ENCODE measurements at places on chromosomes 11 and 22.

GRCh38 chr22:30301995-30302809 is 12.9 kb upstream of the CASTOR1 start:
- peak; percentile 83 for DNase-seq

- DNase-seq, result no peak
These were observed 374.3 kb downstream of the NXPE2 start for GRCh38 chr11:115052601-115053000.

GRCh38 chr11:88152381-88152780 is 22.9 kb downstream of the RAB38 start:
- no peak for DNase-seq

- DNase-seq, result no peak
These were observed 13.3 kb downstream of the TBRG1 start for GRCh38 chr11:124635932-124636331.

GRCh38 chr22:22164541-22165272 is 79.9 kb upstream of the VPREB1 start:
- peak; percentile 37 for DNase-seq

- DNase-seq, result no peak
These were observed 7.3 kb upstream of the OR51A2 start for GRCh38 chr11:4962816-4963215.

GRCh38 chr11:119680541-119681360 is 48.2 kb downstream of the NECTIN1 start:
- DNase-seq, result peak; percentile 61

GRCh38 chr11:78893996-78894395 is 319.3 kb upstream of the NARS2 start:
- no peak for DNase-seq

- DNase-seq, result no peak
These were observed 183.5 kb downstream of the KIRREL3 start for GRCh38 chr11:126817096-126817495.

- no peak for DNase-seq
These were observed 46.6 kb downstream of the CHRDL2 start for GRCh38 chr11:74684661-74685060.

GRCh38 chr22:33326540-33327295 is 268.5 kb upstream of the SYN3 start:
- DNase-seq, result no peak

DNA sequence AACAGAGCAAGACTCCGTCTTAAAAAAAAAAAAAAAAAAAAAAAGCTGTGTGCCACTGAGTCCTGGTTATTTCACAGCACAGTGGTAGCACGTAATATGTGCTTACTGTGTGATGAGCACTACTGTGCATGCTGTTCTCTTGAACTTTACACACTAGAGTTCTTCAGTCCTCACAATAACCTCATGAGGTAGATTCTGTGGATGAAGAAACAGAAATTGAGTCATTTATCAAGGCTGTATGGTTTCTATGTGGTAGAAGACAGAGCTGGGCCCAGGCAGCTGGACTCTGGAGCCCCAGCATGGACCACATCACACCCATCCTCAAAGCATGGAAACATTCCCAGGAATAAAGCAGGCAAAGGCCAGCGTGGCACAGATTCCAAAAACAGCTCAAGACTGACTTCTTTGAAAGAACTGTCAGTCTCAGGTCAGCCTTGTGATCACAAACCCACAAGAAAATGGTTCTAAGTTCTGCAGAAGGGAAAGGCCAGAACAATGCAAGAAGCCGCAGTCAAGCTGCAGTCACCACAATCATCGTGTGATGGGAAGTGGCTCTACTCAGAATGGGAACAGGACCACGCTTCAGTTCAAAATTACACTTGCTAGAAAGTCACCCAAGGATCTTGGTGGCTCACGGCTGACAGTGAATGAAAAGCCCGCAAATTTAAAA is 49.5 kb downstream of the MICAL3 start:
- DNase-seq, result no peak

DNA sequence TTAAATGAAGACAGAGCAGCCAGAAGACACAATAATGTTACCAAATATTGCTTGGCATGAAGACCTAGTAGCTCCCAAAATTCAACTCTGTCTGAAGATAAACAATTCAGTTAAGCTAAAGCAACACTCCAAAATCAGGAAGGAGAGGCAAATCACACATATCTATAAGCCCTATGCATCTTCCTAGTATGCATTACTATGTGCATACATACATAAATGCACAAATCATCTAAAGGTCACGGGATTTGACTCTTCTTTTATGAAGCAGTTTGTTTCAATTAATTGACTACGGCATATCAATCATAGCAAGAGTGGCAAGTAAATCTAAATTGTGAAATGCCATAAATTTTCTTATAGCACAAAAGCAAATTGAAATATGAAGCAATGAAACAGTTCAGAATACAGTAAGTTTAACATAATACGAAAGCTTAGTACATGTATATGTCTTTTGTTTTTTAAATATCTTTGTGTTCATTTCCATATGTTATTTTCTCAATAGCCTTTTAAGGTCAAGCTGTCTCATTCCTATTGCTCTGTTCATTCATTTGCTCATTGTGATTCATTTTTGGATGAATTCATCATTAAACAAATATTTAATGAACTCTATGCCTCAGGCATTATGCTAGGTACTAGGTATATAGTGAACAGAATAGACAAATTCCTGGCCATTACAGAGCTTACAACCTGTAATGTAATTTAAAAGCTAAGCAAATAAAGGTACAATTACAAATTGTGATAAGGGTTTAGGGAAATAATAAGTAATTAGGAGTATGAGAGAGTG is 540.5 kb downstream of the DLG2 start:
- no peak for DNase-seq

GRCh38 chr11:128757235-128757711 is 63.4 kb downstream of the FLI1 start:
- DNase-seq, result peak; percentile 94

- DNase-seq, result peak; percentile 70
These were observed 13.5 kb downstream of the SCN3B start for GRCh38 chr11:123640677-123641494.

DNA sequence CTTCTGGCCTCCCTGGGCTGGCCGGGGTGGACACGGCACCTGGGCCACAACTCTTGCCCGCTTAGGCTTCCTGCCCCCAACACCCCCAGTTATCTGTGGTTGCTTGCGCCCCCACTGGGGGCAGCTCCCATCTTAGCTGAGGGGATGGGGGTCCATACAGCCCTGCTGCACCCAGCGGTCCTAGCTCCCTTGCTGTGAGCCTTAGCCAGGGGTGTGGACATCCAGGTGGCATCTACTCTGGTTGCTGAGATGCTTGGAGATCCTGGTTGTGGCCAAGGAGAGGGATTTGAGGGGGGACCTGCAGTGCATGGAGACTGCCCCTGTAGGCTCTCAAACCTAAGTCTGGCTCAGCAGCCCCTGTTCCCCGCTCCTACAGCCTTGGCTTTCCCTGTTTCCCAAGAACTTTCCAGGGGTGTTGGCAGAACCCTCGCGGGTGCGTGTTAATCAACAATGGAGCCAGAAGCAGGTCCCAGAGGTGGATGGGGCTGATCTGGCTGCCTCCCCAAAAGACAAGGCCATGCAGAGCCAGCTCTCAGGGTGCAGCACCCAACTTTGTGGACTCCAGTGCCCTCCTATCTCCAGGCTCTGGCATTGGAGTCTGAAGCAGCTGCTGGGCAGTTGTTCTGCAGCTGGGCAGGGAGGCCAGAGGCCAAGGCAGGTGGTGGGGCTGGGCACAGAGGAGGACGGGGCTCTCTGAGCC is 3.3 kb downstream of the KCNQ1 start:
- no peak for DNase-seq

- no peak for DNase-seq
These were observed 25.3 kb downstream of the PARVA start for GRCh38 chr11:12402691-12403120.

GRCh38 chr11:93904716-93905115 is 54.3 kb upstream of the VSTM5 start:
- no peak for DNase-seq

DNA sequence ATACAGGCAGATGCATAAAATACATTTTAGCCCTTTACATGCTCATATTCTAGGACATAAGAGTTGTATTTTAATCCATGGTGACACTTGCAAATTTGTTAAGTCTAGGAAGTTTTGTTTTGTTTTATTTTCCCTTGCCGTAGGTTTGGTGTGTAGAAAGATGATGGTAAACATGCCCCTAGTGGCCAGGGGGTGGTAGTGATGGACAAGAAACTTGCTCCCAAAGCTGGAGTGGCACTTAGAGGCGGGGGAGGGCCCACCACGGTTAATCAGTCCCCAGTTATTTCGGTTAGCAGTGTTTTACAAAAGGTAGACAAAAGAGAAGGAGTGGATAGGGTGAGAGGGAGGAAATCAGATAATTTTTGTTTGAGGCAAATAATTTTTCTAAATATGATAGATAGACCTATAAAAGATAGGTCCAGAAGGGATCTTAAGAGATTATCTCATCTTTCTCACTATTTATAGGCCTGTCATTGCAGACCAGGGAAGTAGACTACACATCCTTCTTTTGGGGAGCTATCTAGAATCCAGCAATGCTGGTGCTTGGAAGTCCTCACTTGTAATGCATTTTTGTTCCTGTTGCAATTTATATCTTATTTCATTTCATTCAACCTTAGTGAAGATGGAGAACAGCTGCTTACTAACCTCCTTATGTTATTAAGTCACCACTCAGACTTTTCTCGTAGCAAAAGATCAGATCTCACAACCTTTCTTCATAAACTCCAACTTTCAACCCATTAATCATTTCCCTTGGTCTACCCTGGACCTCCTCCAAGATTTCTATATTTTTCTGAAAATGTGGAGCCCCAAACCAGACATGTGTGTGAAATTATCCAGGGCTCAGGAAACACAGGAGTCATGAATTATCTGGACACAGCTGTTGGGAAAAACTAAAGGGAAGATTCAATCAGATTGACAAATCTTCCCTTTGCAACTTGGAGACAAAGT is 5.9 kb upstream of the BDNF start:
- peak; percentile 37 for DNase-seq

DNA sequence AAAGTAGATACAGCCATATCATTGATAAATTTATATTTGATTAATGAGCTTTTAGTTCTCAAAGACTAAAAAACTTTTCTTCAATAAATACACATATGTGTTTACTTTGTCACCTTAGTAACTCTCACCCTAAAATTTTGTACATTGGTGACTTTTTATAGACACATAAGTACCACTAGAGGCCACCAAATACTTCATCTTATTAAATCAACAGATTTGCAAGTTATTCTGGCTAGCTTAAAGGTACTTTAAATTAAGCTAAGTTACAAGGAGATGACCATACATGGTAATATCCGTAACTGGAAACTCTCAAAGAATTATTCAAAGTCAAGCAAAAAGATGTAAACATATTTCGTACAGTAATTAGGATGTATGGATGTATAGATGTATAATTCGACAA is 112.2 kb downstream of the SBF2 start:
- peak; percentile 16 for DNase-seq

DNA sequence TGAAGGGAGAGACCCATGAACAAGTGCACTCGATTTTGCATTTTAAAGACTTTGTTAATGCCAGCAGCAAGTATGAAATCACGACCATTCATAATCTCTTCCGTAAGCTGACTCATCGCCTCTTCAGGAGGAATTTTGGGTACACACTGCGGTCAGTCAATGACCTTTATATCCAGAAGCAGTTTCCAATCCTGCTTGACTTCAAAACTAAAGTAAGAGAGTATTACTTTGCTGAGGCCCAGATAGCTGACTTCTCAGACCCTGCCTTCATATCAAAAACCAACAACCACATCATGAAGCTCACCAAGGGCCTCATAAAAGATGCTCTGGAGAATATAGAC is 5.9 kb downstream of the SERPIND1 start:
- DNase-seq, result no peak

DNA sequence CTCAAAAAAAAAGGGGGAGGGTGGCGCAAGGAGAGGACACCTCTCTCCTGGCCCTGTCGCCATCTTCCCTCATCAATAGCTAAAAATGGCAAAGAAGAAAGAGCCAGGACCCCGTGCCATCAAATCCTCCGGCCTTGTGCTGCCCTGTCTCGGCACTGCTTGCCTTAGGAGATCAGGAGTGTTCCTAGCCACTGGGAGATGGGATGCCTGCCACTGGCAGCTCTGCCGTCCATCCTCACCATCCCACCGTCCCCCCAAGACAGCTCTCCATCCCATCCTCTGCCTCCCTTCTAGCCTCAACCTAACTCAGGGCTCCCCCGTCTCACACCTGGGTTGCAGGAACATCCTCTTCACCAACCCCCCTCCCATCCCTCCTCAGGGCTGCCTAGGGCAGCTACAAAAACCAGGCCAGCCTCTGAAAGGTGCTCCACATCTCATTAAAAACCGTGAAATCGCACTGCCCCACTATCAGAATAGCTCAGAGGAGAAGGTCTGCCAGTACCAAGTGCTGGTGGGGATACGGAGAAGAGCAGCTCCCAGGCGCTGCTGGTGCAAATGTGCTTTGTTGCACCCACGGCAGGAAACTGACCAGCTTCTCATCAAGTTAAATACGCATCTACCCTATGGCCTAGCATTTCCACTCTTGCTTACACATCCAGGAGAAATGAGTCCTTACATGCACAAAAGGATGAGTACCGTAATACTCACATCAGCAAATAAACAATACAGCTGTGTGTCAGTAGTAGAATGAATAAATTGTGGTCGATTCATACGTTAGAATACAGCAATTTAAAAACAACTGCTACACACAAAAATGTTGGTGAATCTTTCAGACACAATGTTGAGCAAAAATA is 31.7 kb upstream of the GCAT start:
- DNase-seq, result no peak

GRCh38 chr22:25051073-25051472 is 98.6 kb downstream of the KIAA1671 start:
- DNase-seq, result peak; percentile 23

DNA sequence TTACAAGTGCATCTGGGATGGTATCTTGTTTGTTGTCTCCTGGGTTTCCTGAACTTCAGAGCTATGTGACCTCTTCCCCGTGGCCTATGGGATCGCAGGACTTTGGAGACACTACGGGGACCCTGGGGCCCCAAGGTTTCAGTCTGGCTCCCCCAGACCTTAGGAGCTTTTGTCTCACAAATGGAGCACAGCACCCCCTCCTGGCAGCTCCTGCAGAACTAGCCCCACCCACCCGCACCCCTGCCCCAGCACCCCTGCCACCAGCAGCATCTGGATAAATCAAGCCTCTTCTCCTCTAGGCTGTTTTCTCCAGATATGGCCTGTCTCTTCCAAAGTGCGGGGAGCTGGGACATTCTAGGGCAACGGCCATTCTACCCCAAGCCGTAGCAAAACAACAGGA is 10.4 kb downstream of the RCOR2 start:
- DNase-seq, result peak; percentile 59

- no peak for DNase-seq
These were observed 58.4 kb downstream of the THAP12 start for GRCh38 chr11:76322540-76322939.

- peak; percentile 63 for DNase-seq
These were observed 317.8 kb downstream of the NTM start for GRCh38 chr11:131688048-131688693.

GRCh38 chr11:1817000-1817399 is 17.8 kb upstream of the SYT8 start:
- no peak for DNase-seq

Measured in NB4 (cell line).